Spinal cord (tissue), 10 donors: ENCODE measurements at places on chromosomes 6 and 20. TPM values are rescaled to one million over a fixed set of nuclear protein-coding genes. Genes with fewer than 3 reads are reported as not detected.

Gene ASIP
- polyA plus RNA-seq, result not detected

Gene RSPO4
- 7.8 TPM for polyA plus RNA-seq

Gene EPPIN
- 0.36 TPM for polyA plus RNA-seq

Gene CD109
- polyA plus RNA-seq, result 4.1 TPM

Gene UCKL1
- polyA plus RNA-seq, result 83.7 TPM

Gene MEI4
- 1.3 TPM for polyA plus RNA-seq

Gene FILIP1
- 2.6 TPM for polyA plus RNA-seq

Gene IRF4
- 0.35 TPM for polyA plus RNA-seq

Gene RIN2
- 31.6 TPM for polyA plus RNA-seq

Gene SPEF1
- 11.4 TPM for polyA plus RNA-seq

Gene TCP11
- polyA plus RNA-seq, result 0.41 TPM

Gene FOXS1
- 5.4 TPM for polyA plus RNA-seq

Gene ZNF337
- 28.4 TPM for polyA plus RNA-seq

Gene ENPP5
- polyA plus RNA-seq, result 5.6 TPM

Gene CCNC
- polyA plus RNA-seq, result 62.9 TPM

Gene MDFI
- 151 TPM for polyA plus RNA-seq

Gene NCOA7
- 45.8 TPM for polyA plus RNA-seq

Gene RNF144B
- 4.0 TPM for polyA plus RNA-seq

Gene SOBP
- polyA plus RNA-seq, result 44.0 TPM

Gene KIAA0408
- polyA plus RNA-seq, result 60.2 TPM

Gene C6orf52
- 7.6 TPM for polyA plus RNA-seq

Gene MYMX
- not detected for polyA plus RNA-seq

Gene ELOVL5
- polyA plus RNA-seq, result 85.6 TPM

Gene CTAGE9
- not detected for polyA plus RNA-seq

Gene KIF25
- 2.2 TPM for polyA plus RNA-seq

Gene TRIM10
- polyA plus RNA-seq, result 0.14 TPM

Gene TRIM40
- polyA plus RNA-seq, result 0.19 TPM

Gene SIRPD
- polyA plus RNA-seq, result not detected

Gene ARMC2
- 11.8 TPM for polyA plus RNA-seq

Gene NEDD9
- polyA plus RNA-seq, result 9.0 TPM

Gene YWHAB
- polyA plus RNA-seq, result 381 TPM

Gene PNPLA1
- polyA plus RNA-seq, result 0.27 TPM

Gene SLC24A3
- 56.9 TPM for polyA plus RNA-seq

Gene LY6G6C
- polyA plus RNA-seq, result 1.2 TPM

Gene PHIP
- 31.5 TPM for polyA plus RNA-seq

Gene CLVS2
- polyA plus RNA-seq, result 10.1 TPM

Gene ATP6V1G2
- polyA plus RNA-seq, result 231 TPM

Gene MOCS1
- polyA plus RNA-seq, result 13.5 TPM

Gene KHDC1
- polyA plus RNA-seq, result 17.7 TPM

Gene MTFR2
- 1.4 TPM for polyA plus RNA-seq

Gene DDR1
- polyA plus RNA-seq, result 452 TPM
